Activated naive CD8-positive, alpha-beta T cell treated with anti-CD3 and anti-CD28 coated beads, Interleukin-2, amount 10 ng/mL, durations not matched to agents 7 days and 5 days (primary cell): ENCODE measurements at places on chromosomes 2 and 18.
A peak's percentile ranks its signal among the peaks of the same experiment; 100 is the strongest.

DNA sequence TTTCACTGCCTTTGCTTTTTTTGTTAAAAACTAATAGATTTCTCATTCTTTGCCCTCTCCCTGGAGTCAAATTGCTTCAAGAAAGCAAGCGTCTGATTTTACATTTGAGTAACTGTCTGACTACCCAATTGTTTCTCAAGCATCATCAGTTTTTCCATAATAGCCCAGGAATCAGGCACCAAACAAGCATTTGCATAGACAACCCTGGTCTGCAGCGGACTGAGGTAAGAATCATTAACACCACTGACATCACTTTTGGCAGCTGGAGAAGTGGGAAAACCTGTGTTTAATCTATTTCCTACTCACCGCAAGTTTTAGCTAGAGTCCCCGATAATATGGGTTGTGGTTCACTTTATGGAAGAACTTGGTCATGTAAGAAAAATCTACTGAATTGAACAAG lies 55.7 kb downstream of the IRS1 start:
- no peak for DNase-seq

- DNase-seq, result no peak
Measured at GRCh38 chr2:132404056-132404455, 12.5 kb upstream of the GPR39 start.

DNA sequence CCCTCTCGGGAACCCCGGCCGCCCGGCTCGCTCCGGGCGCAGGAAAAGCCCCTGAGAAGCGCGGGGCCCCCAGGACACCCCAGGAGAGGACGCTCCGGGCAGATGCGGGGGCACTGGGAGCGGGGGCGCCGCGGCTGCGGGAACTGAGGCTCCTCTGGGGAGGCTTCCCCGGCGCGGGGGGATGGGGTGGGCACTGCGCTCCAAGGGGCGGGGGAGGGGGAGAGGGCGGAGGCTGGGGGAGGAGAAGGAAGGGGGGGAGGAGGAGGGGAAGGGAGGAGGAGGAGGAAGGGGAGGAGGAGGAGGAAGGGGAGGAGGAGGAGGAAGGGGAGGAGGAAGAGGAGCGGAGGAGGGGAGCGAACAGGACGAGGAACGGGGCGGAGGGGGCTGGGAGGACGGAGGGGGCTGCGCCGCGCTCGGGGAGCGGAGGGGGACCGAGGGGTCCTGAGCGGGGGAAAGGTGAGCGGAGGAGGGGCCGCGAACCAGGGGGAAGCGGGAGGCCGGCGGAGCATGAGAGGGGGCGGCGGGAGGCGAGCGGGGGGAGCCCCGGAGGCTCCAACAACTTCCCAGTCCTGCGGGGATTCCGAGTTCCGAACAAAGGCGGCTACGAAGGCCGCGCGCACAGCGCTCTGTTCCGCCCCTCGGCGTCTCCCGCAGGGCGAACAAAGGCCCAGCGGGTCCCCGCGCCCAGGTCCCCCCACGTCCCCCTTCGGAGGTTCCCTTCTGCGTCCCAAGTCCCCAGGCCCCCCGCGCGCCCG lies 742 bp downstream of the PXDN start:
- no peak for DNase-seq

DNA sequence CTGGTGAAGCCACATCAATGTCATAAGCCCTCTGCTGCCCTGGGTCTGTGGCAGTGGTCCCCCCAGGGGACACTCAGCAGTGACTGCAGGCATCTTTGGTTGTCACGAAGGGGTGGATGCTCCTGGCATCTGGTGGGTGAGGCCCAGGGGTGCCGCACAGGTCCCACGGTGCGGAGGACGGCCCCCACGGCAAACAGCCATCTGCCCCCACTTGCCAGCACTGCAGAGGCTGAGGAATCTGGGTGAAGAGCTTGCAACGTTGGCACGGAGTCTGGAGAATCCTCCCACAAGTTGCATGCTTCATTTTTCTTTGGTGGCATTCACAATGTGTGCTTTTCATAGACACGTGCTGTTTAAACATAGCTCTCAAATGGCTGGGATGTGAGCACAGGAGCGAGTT lies 105.1 kb upstream of the PXDN start:
- no peak for DNase-seq

GRCh38 chr2:30239308-30239985 lies 8.1 kb downstream of the LBH start:
- peak; percentile 82 for DNase-seq

DNA sequence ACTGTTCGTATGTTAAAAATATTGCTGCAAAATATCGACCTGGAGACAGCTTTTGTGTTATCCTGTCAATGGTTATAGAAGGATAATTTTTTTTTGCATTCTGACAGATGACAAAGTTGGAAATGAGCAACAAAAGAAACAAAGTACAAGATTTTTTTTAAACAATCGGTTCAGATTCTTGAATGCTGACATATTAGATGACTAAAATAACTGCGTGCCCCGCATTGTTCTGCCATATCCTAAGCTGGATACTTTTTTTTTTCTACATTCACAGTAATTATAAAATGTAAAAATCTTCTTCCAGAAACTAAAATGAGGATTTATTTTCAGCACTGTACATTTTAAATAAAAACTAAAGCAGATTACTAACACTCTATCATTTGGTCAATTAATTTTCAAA lies 67.1 kb downstream of the ABCG8 start:
- DNase-seq, result no peak

DNA sequence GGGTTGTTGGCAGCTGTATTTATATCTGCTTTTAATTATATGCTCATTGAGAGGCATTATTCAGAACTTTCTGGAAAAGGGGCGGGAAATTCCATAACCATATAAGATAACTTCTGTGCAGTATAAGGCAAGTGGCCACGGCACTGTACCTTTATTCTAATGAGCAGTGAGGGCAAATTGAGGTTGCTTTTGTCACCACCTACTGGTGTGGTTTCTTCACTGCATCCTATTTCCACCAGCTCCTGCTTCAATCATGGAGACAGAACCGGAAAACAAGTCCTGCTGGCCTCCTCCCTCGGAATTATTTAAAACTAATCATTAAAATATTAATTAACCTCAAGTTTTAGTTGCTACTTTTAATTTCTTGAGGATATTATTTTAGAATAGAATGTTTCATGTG lies 759.4 kb downstream of the CBLN2 start:
- no peak for DNase-seq

DNA sequence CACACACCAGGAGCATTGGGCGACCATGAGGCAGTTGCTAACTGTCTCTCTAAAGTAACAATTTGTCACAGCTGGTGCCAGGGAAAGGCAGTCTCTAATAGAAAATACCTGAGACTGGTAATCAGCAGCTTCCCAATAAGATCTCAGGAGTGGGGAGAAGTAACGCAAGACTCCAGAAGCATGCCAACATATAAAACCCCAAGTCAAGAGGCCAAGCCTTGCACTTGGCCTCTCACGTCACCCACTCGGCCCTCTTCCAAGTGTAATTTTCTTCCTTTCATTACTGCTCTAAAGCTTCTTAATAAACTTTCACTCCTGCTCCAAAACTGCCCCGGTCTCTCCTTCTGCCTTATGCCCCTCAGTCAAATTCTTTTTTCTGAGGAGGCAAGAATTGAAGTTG lies 455.6 kb upstream of the ACVR2A start:
- no peak for DNase-seq

DNA sequence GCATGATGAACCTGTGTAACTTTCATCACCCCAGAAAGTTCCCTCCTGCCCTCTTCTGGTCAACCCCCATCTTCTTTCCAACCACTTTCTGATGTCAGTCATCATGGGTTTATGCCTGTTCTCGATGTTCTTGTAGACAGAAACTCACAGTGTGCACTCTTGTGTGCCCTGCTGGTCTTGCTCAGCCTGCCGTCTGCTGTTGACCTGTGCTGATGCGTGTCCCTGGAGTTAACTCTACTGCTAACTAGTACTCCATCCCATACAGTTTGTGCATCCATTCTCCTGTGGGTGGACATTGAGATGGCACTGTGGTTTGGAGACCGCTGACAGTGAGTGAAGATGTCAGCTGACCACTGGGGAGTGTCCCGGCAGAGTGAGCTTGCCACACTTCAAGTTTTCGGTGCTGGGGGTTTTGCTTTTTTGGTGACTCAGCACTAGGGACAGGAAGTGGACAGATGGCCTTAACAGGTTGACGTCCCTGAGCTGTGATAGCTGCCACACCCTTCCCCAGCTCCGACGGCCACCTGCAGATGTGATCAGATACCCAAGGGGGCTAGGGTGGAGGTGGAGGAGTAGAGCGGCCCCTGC lies 14.8 kb downstream of the KLHL29 start:
- DNase-seq, result no peak

GRCh38 chr2:238995634-238996033 lies 147.7 kb downstream of the TWIST2 start:
- no peak for DNase-seq

- no peak for DNase-seq
Measured at GRCh38 chr2:84495539-84496146, 20.7 kb upstream of the DNAH6 start.

DNA sequence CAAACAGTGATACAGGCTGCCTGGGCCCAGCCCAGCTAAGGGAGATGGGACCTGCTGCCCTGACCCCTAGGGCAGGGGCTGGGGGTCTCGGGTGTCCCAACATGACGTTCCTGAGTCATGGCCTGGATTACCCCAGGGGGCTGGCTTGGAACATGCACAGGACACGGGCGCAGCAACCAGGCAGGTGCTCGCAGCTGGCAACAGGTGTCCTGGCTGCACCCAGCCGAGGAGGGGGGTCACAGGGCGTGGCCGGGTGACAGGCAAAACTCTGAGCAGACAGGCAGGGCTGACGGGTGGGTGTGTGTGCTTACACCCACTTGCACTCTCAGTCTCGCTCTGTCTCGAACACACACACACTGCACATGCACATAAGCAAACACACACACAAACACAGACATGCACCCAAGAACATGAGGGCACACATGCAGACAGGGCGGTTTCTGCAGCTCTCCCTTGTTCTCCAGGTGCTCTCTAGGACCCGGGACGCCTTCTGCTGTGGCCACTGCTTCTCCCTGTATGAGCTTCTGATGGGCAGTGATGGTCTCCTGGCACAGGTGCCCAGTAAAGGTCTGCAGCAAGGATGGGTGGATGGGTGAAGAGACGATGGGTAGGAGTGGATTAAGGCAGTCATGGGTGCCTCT lies 33.7 kb upstream of the TAF1B start:
- DNase-seq, result no peak

- peak; percentile 53 for DNase-seq
Measured at GRCh38 chr2:28956415-28956826, 24.7 kb upstream of the TOGARAM2 start.

DNA sequence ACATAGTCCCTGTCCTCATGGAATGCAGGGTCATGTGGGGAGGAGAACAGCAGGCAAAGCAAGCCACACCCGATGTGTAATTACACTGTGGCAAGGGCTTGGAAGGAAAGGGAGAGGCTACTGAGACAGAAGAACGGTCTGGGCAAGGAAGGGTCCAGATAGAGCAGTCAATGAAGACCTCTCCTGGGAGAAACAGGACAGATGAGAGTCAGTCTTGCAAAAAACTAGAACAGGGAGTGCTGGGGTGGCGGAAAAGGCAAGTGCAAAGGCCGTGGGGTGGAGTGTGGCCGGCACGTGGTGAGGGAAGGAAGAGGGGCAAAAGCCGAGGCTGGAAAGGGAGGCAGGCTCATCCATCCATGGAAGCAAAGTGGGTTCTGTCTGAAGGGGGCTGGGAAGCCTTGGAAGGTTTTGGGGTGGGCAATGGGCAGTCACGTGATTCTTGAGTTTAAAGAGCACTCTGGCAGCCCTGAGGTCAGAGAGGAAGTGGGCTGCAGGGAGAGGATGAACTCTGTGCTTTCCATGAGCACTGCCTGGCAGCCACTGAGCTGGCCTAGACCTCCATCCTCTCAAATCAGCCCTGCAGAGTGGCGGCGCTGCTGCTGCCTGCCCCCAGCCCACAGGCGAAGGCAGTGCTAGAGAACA lies 182.2 kb downstream of the INHBB start:
- no peak for DNase-seq

GRCh38 chr2:215966951-215967350 lies 46.4 kb downstream of the MREG start:
- DNase-seq, result no peak

- no peak for DNase-seq
Measured at GRCh38 chr2:30865892-30866681, 58.8 kb upstream of the CAPN13 start.
